ENCODE measurements at places on chromosomes 1 and 21. TPM values are rescaled to one million over a fixed set of nuclear protein-coding genes. Genes with fewer than 3 reads are reported as not detected.

DNA sequence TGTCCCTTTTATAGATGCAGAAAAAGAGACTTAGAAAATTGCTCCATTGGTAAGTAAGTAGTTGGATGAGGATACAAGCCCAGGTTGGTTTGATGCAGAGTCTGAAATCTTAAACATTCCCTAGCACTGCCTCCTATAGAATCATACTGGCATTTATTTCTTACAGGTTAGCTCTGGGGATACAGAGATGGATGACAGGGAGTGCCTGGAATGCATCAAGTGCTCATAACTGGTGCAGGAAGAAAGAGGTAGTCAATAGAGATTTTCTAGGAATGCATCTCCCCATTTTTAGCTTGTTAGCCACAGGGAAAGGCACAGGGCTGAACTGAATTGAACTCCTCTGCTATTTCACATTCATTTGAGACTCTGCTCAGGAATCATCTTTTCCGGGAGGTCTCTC, 269.0 kb upstream of the USP24 start:
- no peak overlapping the region for H3K27ac ChIP-seq
- DNase-seq: no peak
- no peak overlapping the region for H3K4me3 ChIP-seq
- H3K36me3 ChIP-seq: no peaks in the 10 kb centered on the region

Gene AMPD1
- total RNA-seq: not detected

DNA sequence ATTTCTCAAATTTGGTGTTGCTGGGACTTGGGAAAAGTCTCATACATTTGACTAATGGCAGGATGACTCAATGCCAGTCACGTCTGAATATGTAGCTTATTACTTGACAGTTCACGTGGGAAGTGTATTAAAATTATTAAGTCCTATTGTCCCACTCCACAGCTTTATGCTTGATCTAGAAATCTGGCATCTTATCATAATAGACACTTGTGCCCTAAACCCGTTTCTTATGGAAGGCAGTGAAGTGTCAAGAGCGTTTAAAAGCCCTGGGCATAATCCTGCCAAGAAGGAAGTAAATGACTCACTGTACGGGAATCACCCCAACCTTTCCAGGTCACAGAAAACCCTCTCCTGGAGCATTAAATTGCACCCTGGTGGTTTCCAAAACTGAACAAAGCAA, 207.4 kb downstream of the APP start:
- no peak overlapping the region for H3K27ac ChIP-seq
- H3K27me3 ChIP-seq: no peaks in the 10 kb centered on the region
- H3K36me3 ChIP-seq: no peaks in the 10 kb centered on the region
- no peak for DNase-seq

DNA sequence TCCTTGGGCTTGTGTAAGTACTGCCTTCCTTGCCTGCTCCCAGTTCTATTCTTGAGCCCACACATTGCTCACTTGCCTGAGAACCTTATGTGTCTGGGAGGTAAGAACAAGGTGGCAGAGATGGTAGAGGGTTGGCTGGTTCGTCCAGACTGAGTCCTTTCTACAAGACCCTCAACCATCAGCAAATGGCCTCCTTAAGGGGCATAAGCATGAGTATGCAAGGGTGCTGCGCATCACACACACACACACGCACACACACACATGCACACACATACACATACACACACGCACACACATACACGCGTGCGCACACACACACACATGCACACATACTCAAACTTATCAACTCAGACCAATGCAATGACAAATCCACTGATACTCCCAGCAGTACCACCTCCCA, 56.9 kb downstream of the RHBG start:
- H3K27me3 ChIP-seq: peaks cover 29% of the 10 kb centered on the region
- H3K36me3 ChIP-seq: no peaks in the 10 kb centered on the region
- H3K4me1 ChIP-seq: peaks cover 15% of the 10 kb centered on the region
- no peak overlapping the region for H3K4me3 ChIP-seq
- no peak overlapping the region for H3K27ac ChIP-seq

DNA sequence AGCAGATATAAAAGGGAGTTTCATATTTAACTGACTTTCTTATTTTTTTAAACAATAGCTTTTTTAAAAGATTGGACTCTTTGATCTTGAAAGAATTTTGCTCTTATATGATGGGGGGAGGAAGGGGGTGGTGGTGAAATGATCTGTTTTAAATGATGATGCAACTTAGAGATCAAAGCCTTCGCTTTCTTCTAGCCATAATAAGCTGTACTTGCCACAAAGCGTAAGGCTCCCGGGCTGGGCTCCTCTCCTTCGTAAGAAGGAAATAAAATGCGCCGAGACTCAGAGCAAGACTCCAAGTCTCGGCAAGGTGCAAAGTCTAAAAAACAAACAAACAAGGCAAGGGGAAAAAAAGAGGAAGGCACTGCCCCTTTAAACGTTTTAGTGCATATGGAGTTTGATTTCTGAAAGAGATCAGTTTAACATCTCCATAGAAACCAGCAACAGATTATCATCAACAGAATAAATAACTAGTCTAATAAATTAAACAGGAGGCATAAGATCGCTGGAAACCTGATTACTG, 3.3 kb downstream of the CASZ1 start:
- DNase-seq: no peak
- H3K27ac ChIP-seq: no peak overlapping the region
- H3K27me3 ChIP-seq: peaks cover 67% of the 10 kb centered on the region
- no peaks in the 10 kb centered on the region for H3K36me3 ChIP-seq
- no peaks in the 10 kb centered on the region for H3K4me1 ChIP-seq

DNA sequence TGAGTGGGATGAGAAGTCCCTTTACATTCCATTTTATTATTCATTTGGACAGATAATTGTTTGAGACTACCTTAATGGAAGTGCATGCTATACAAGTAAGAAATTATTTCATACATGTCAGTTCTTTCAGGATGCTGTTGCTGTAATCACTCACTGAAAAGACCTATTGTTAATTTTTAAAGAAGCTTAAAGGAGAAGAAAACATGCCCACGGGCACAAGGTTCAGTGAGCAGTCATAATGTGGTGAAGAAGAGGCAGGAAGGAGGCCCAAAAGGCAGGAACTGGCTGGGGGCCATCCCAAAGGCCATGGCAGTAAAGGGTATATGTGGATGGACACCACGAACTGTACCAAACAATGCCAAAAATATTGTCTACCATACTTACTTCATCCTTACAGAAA, 206.0 kb downstream of the LYPLAL1 start:
- H3K4me1 ChIP-seq: no peaks in the 10 kb centered on the region
- DNase-seq: no peak
- no peaks in the 10 kb centered on the region for H3K36me3 ChIP-seq
- no peaks in the 10 kb centered on the region for H3K27me3 ChIP-seq

Gene OVAAL
- not detected for total RNA-seq

Gene SLC25A33
- total RNA-seq: 6.2 TPM

DNA sequence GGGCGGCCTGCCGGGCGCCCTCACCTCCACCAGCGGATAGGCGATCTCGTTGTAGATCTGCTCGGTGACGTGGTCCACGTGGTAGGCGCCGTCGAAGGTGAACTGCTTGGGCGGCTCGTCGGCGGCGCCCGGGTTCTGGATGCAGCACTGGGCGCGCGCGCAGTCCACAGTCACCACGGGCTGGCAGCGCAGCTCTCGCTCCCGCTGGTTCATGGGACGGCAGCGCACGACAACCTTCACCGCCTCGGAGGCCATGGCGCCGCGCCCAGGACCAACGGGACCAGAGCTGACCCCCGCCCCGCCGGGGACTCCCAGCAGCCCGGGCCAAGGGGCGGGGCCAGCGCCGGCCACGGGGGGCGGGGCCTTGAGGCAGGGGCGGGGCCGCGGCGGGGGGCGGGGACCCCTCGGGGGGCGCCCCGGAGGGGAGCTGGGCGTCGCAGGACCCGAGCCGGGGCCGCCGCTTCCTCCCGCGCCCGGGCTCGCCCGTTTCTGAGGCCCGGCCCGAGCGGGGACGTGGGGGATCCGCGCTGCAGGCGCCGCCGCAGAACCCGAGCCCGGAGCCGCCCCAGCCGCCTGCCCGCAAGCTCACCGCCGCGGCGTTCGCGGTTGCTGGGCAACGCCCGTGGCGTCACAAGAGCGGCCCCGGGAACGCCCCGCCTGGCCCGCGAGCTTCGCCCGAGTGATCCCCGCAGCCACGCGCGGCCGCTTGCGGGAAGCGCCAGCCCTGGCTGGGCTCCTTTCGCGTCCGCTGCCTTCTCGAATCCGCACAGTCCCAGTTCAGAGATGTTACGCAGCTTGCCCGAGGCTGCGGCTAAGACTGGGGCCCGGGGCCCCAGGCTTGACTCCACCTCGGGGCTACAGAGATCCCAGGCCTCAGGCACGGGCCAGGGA, at the start of gene KIF17:
Gene KIF17, minus strand, starts transcription at position 556 of the 891 bp plus-strand sequence. Its CDS starts 301 bp downstream, at position 255.
- H3K36me3 ChIP-seq: no peaks in the 10 kb centered on the region
- no peaks in the 10 kb centered on the region for H3K4me1 ChIP-seq
- H3K27ac ChIP-seq: no peak within 1 kb of the TSS
- peak within 1 kb of the TSS; percentile 40 for H3K4me3 ChIP-seq
- DNase-seq: peak; percentile 35
- no peaks in the 10 kb centered on the region for H3K27me3 ChIP-seq

Gene TMEM61
- total RNA-seq: not detected

GRCh38 chr1:203280061-203280460, 25.3 kb upstream of the BTG2 start:
- H3K4me1 ChIP-seq: peaks cover 33% of the 10 kb centered on the region
- H3K36me3 ChIP-seq: no peaks in the 10 kb centered on the region
- no peak overlapping the region for H3K27ac ChIP-seq
- H3K4me3 ChIP-seq: no peak overlapping the region

DNA sequence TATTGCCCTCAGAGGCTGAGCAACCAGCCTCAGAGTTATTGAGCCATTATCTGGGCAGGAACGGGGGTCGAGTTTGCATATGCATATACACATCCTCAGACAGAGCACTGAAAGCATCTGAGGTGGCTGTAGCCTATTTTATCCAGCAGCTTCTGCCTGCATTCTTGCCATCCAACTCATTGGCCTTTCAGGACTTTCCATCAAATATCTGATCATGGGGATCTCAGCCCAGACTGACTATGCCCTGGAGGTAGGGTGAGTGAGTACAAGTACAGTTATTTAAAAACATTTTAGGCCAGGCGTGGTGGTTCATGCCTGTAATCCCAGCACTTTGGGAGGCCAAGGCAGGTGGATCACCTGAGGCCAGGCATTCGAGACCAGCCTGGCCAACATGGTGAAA, 1.8 kb upstream of the MTF1 start:
- H3K27ac ChIP-seq: no peak overlapping the region
- H3K4me1 ChIP-seq: peaks cover 11% of the 10 kb centered on the region
- DNase-seq: no peak
- no peaks in the 10 kb centered on the region for H3K27me3 ChIP-seq
- H3K36me3 ChIP-seq: peaks cover 21% of the 10 kb centered on the region
- H3K4me3 ChIP-seq: no peak overlapping the region

DNA sequence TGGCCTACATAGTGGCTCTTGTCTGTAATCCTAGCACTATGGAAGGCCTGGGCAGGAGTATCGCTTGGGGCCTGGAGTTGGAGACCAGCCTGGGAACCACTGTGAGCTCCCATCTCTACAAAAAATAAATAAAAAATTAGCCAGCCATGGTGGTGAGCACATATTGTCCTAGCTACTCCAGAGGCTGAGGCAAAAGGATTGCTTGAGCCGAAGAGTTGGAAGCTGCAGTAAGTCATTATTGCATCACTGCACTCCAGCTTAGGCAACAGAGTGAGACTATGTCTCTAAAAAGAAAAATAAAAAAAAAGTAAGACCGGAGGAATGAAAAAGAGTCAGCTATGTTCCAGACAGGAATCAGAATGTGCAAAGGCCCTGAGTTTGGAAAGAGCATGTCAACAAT, 115.3 kb downstream of the CYYR1 start:
- H3K27ac ChIP-seq: no peak overlapping the region
- H3K27me3 ChIP-seq: no peaks in the 10 kb centered on the region
- H3K4me3 ChIP-seq: no peak overlapping the region

DNA sequence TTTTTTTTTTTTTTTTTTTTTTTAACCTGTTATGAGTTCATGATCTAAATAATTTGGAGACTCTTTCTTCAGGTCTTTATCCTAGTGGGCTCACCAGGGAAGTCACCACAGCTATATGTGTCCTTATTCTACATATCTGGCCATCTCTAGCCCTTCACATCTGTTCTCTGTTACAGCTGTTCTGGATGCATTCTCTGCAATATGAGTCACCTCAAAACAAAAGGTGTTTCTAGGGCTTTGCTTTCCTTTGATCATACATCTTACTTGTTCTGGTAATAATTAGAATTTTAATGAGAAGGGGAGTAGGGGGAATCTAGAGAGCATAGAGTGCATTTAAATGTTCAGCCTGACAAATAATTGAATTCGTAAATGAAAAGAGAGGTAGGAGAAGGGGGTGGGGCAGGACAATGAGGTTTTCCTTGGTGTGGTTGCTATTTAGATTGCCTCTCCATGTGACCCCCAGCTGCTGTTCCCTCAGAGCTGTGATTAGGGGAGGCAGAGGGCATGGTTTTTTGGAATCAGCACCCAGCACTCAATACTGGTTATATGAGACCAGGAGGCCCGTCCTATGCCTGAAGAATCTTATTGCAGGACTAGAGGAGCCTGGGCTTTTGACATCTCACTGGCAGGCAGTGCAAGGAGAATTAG, 8.0 kb downstream of the SYT6 start:
- no peak for DNase-seq
- H3K4me1 ChIP-seq: no peaks in the 10 kb centered on the region
- H3K27me3 ChIP-seq: peaks cover 6% of the 10 kb centered on the region
- H3K4me3 ChIP-seq: no peak overlapping the region

- DNase-seq: no peak
- H3K27ac ChIP-seq: no peak overlapping the region
- no peaks in the 10 kb centered on the region for H3K27me3 ChIP-seq
- no peak overlapping the region for H3K4me3 ChIP-seq
- H3K36me3 ChIP-seq: no peaks in the 10 kb centered on the region
- H3K4me1 ChIP-seq: no peaks in the 10 kb centered on the region
Measured at GRCh38 chr1:59125676-59126320, 171.1 kb upstream of the FGGY start.

- no peaks in the 10 kb centered on the region for H3K4me1 ChIP-seq
- H3K4me3 ChIP-seq: no peak overlapping the region
- H3K36me3 ChIP-seq: no peaks in the 10 kb centered on the region
Measured at GRCh38 chr1:215202868-215203267, 120.3 kb downstream of the KCNK2 start.

Gene SPRR1B
- not detected for total RNA-seq

Gene LGR6
- total RNA-seq: 13.1 TPM

Gene AK4
- 2.4 TPM for total RNA-seq

DNA sequence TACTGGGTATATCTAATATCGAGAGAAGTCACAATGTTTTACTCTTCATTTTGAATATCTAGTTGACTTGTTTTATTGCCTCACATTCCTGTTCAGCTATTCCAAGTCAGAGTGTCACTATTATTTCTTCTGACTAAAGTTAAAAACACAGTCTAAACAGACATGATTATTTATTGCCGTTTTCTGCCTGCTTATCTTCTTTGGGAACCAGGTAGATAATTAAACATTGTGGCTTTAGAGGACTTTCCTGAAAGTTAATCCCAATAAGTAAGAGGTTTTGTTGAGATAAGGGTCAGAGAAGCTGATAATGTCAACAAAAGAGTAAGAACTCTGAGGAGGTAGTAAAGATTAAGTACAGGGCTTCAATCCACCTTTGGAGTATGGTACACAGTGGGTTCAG, 53.8 kb downstream of the PCNX2 start:
- no peak overlapping the region for H3K27ac ChIP-seq
- DNase-seq: no peak
- H3K4me1 ChIP-seq: no peaks in the 10 kb centered on the region
- H3K27me3 ChIP-seq: no peaks in the 10 kb centered on the region

- H3K27ac ChIP-seq: no peak overlapping the region
- peaks cover 22% of the 10 kb centered on the region for H3K27me3 ChIP-seq
- H3K4me1 ChIP-seq: peaks cover 24% of the 10 kb centered on the region
- H3K36me3 ChIP-seq: no peaks in the 10 kb centered on the region
Measured at GRCh38 chr1:46485564-46486431, 3.8 kb upstream of the DMBX1 start.

Data from T-cell (primary cell).